ENCODE measurements at places on chromosomes 4 and X.

- no peak for DNase-seq
Observed at GRCh38 chrX:116384406-116384954, 51.9 kb upstream of the SLC6A14 start.

GRCh38 chr4:35836596-35836995 is 407.7 kb downstream of the ARAP2 start:
- DNase-seq, result no peak

GRCh38 chr4:82620126-82620735 is 58.4 kb upstream of the TMEM150C start:
- DNase-seq, result no peak

DNA sequence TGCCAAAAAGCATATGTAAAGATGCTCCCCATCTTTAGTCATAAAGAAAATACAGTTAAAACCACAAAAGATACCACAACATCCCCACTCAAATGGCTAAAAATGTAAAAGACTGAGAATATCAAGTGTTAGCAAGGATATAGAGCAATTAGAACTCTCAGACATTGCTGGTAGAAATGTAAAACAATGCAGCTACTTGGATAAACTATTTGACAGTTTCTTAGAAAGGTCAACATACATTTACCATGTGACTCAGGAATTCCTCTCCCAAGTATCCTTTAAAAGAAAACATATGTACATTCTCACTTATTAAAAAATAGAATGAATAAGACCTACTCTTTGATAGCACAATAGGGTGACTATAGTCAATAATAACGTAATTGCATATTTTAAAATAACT is 173.7 kb downstream of the HNRNPD start:
- DNase-seq, result no peak

DNA sequence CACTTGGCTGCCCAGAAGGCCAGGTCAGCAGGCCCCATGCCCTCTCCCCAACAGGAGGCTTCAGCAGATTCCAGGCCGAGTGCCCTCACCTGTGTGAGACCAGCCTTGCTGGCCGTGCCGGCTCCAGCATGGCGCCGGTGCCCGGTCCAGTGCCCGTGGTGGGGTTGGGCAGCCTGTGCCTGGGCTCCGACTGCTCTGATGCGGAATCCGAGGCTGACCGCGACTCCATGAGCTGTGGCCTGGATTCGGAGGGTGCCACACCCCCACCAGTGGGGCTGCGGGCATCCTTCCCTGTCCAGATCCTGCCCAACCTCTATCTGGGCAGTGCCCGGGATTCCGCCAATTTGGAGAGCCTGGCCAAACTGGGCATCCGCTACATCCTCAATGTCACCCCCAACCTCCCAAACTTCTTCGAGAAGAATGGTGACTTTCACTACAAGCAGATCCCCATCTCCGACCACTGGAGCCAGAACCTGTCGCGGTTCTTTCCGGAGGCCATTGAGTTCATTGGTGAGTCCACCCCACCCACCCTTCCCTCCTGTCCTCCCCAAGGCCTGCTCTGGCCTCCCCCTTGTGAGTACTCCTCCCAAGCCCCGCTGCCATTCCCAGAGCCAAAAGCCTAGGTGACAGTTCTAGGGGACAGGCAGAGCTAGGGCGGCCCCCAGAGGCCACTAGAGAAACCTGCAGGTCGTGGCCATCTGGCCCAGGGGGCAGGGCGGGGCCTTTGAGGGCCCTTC is 2.3 kb downstream of the DUSP9 start:
- no peak for DNase-seq

GRCh38 chr4:65623506-65623905 is 46.8 kb downstream of the EPHA5 start:
- DNase-seq, result no peak

DNA sequence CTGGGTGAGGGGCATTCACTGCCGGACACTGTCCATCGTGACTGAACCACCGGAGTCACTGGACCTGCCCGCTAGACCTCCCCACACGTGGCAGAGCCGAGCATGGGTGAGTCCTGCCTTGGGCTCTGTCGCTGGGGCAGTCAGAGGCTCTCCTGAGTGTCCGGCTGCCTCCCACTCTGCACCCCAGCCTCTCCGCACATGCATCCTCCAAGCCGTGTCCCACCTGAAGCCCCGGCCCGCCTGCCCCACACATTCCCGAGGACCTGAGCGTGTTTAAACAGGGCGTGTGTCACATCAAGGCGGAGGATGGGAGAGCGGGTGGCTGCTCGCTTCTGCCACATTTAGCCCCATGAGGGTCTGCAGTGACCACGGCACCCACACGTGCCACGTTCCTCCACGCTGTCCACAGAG is 4.7 kb downstream of the CPLX1 start:
- no peak for DNase-seq

DNA sequence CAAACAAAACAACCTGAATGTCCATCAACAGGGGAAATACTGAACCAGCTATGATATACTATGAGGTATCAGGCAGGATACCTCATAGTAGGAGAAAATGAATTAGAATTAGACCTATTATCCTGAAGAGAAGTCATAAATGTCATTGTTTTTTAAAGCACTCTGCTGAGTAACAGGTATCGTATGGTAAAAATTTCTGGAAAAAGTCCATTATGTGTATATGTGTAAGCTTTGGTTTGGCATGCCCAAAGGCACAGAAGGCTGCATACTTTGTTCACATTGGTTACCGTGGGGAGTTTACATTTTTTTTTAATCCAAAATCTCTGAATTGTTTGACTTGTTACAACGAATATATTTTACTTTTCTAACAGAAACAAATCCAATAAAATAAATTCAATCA is 70.5 kb downstream of the RPS3A start:
- no peak for DNase-seq

DNA sequence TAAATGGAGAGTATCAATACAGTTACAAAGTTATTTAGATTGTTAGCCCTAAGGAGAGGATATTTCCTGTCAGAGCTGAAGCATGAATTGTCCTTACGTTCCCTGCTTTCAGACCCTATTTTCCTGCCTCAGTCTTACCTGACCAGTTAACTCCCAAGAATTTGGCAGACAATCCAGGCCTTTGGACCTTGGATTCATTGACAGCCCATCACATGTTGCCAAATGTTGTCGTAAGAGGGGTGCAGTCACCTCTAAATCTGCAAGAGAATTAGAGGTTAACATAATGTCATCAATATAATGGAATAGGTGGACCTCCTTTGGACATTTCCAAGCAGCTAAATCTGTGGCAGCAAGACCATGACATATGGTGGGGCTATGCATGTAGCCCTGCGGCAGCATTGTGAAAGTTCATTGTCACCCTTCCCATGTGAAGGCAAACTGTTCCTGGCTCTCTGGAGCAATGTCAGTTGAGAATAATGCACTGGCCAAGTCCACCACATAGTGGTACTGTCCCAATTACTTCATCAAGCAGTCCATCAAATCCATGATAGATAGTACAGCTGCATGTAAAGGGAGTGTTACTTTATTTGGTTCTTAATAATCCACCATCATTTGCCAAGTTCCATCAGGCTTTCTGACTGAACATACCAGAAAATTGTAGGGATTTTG is 1137.0 kb upstream of the POU3F4 start:
- no peak for DNase-seq

DNA sequence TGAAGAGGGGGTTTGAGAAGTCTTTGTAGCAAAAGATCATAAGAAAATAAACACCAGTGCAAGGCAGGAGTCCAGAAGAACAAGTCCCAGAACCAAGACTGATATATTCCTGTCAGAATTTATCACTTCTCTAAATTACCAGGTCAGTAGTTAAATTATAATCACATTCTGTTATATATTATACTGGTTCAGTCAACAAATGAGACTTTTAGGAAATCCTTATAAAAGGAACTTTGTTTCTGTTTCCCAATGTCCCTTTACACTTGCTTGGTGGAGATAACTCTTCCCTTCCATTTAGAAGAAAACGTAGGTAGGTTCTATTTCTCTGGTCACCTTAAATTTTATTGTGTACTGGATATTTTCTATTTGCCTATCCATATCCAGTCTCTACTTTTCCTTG is 21.1 kb downstream of the GBA3 start:
- DNase-seq, result no peak

GRCh38 chr4:42070463-42070862 is 80.1 kb downstream of the SLC30A9 start:
- DNase-seq, result no peak

Data from NCI-H1417 treated with DMSO at 0.1 percent for 48 hours (cell line).